ENCODE measurements at places on chromosomes 3 and 15.

DNA sequence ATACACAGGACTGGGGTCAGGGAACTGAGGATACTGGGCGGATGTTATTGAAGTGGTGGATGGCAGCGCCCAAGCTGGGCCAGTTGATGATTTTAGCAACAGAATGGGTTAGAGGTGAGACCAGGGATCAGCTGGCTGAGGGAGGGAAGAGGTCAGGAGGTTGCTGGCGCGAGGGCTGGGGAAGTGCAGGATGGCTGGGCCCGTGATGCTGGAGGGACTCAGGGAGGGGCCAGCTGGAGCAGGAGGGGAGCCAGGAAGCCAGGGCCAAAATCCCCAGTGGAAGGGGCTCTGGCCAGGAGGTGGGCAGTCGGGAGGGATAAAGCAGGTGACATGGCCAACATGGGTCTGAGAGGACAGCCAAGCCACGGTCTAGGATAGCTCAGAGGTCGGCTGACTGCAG, 178.0 kb downstream of the NSMCE3 start:
- DNase-seq, result no peak

DNA sequence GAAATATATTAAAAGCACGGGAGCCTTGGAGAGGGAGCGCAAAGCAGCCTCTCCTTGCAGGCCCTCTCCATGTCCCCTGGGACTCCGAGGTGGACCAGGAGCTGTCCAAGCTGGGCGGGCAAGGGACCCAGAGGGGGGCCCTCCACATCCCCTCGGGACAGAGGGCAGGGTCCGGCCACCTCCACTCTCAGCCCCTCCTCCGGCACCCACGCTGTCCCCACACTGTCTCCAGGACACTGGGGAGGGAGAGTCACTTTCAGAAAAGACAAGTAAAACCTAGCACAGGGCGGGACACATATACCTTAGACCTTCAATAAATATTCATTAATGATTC, 77.5 kb upstream of the RNF7 start:
- DNase-seq, result no peak

GRCh38 chr3:37466660-37467359, 292.4 kb upstream of the LRRFIP2 start:
- DNase-seq, result no peak

- no peak for DNase-seq
These were observed 118.5 kb downstream of the MFSD1 start for GRCh38 chr3:158920371-158920770.

GRCh38 chr3:81871358-81872155, 110.1 kb upstream of the GBE1 start:
- no peak for DNase-seq

DNA sequence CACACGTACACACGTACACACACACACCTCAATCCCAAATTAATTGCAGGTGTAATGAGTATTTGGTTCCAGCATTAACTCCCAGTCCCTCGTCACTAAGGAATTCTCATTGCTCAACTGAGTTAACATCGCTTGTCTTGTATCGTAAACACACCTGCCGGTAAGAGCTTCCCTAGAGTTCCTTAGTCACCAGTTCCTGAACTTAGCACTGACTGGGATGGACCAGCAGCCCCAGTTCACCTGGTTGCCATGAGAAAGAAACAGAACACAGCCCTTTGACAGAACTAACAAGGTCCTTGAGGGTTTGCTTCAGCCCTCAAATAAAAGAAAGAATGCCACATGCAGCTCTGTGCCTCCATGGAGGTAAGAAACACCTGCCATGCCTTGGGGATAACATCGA, 66.3 kb upstream of the SLCO3A1 start:
- no peak for DNase-seq

GRCh38 chr15:41806291-41807181, 21.4 kb upstream of the JMJD7 start:
- DNase-seq, result no peak

DNA sequence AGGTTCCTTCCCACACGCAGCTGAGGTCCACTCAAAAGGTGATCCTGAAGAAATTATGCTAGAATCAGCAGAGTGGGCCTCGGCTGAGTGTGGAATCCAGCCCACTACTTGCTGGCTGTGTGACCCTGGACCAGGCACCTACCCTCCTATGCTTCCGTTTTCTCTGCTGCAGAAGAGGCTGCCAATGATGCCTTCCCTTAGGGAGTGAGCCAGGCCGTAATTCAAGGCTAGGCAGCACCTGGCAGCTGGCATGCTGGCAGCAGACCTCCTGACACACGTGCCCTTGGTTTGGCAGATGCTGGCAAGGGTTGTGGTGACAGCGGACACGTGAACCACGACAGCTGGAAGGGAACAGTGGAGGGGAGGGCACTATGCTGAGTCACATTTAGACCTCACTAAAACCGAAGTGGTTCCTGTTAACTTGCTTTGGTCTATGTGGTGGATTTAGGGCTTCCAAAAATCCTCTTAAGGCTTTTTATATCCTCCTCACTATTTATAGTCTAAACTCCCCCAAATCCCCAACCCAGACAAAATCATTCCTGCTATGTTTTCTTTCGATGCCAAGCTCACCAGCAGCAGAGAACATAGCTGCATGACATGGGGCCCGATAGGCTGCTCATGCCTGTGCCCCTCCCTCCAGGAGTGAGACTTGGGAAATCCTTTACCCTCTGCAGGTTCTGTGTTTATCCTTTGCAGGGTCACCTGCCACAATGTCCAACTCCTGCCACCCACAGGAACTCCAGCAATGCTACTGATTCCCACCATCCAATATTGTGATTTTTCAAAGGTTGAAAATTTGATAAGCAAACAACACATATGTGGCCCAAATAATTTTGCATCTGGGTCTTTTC, 10.6 kb upstream of the PCSK6 start:
- no peak for DNase-seq

GRCh38 chr3:139830817-139831216, 104.2 kb upstream of the CLSTN2 start:
- no peak for DNase-seq

DNA sequence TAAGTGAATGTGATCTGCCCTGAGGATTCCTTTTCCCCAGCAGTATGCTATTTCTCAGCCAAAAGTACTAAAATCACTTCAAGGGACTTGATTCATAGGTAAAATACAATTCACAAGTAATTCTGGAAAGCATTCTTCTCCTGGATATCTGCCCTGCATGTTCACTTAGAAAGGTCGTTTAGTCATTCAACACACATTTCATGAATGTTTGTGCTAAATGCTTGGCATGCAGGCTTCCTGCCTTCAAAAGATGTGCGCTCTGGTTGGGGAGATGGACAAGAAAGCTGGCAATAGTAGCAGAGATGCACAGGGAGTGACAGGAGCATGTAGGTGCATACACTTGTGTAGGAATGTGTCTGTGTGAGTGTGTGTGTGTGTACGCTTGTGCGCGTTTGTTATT, 360.7 kb downstream of the PTPRG start:
- DNase-seq, result no peak

DNA sequence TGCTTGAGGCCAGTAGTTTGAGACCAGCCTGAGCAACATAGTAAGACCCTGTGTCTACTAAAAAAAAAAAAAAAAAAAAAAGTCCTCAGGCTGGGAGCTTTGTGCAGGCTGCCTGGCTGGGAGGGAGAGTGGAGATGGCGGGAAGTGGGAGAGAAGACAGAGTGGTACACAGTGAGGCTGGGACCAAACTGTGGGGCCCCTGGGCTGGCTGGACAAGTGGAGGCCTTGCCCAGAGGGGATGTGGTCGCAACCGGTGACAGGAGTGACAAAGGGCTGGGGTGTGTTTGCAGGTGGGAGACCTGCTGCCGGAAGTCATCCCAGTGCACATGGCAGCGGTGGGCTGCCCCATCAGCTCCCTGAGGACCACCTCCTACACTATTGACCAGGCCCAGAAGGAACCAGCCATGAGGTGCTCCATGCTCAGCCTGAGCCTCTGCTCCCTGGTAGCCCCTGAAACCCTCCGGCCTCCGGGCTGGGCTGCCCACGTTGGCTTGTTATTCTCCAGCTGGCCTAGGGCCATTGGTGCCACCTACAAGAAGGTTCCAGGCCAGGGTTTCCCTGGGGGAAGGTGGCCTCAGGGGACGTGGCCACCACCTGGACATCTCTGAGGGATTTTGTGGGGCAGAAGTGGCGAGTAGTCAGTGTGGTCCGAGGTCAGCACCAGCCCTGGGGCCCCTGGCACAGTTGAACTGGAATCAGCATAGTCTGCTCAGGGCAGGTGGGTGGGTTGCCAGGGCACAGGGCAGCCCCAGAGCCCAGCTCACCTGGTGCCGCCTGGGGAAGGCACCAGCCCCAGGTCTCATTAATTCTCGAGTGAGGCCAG, 22.7 kb downstream of the ACAA1 start:
- DNase-seq, result no peak

DNA sequence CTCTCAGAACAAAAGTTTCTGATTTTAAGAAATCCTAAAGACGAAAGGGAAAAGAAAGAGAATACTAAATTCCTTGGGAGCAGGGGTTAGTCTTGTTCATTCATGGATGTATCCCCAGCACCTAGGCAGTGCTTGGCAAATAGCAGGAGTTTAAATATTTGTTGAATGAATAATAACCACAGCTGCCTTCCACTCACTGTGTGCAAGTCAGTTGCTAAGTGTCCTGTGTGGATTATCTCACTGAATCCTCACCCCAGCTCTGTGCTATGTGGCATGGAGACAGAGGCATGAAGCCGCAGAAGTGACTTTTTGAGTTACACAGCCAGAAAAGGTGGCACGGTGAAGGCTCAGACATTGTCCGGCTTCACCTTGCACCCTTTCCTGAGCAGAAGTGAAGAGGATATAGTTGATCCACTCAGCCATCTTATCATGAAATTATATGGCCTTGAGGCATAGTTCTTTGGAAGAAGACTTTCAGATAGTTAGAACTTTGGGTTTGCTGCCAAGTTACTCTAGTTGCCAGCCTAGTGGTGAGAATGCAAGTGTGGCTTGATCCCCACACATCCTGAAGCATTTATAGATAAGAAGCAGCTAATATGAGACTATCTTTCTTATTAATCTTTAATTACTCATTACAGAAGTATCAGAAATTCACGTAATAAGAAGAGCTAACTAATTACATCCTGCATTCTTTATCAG, 355.5 kb downstream of the LRTM1 start:
- no peak for DNase-seq

- DNase-seq, result no peak
These were observed 40.2 kb upstream of the ADAMTSL3 start for GRCh38 chr15:83613714-83614113.

DNA sequence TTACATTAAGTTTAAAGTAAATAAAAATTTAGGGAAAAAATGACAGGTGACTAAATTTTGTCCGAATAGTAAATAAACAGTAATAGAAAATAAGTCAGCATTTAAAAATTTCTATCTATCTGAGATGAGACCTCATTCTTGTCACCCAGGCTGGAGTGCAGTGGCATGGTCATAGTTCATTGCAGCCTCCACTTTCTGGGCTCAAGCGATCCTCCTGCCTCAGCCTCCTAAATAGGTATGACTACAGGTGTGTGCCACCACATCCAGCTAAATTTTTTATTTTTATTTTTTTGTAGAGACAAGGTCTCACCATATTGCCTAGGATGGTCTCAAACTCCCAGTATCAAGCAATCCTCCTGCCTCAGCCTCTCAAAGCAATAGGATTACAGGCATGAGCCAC, 7.8 kb downstream of the KPNA4 start:
- DNase-seq, result no peak

GRCh38 chr3:26587571-26587970, 35.0 kb upstream of the LRRC3B start:
- DNase-seq, result no peak

- no peak for DNase-seq
These were observed 405.7 kb upstream of the RORA start for GRCh38 chr15:61634837-61635236.

DNA sequence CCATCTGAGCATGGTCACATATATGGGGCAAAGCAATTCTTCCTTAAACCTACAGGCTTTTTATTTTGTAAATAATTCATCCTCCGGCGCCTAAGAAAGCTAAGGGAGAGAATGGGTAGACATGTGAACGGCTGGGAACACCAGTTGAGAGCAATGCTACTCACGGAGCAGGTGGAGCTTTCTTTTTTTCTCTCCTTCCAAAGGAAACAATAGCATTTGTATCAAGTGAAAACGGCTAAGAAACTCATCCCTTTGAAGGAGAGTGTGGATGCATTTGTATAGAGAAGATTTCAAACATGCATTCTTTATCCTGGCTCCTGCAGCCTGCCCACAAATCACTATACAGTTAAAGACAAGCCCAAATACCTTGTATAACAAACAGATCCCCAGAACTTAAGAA, 637.8 kb downstream of the MAGI1 start:
- DNase-seq, result no peak

DNA sequence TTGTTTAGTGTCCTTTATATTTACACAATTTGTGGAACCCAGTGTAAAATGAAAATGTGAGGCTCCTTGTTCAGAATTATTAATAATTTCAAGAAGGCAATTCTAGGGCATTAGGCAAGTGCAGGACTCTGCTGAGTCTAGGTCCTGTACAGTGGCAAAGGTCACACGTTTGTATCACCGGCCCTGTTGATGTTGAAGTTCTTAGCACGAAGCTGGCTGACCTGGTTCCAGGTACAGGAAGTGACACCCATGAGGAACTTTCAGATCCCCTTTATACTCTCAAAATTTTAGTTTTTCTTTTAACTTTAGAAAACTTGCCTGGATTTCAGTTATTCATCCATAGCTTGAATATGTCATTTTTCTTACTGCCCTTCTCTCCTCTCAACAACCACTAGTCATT, 349.4 kb downstream of the CNTN6 start:
- no peak for DNase-seq

DNA sequence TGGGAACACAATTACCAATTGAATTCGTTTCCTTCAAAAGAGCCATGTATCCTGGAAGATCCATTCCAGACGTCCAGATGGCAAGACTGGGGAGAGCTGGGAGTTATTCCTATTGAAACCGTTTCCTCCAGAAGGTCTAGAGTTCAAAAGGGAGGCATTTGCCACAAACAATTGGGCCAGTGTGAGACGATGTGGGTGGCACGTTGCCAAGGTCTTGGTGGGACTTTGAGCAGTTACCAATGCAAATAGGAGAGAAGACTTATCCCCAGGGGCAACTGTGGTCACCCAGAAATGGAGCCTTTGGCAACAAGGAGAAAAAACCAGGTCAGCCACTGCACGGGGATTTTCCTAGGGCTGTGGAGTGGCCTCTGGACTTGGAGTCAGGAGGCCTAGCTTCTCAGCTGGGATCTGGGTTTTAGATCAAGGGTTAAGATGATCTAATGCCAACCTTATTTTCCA, 29.6 kb upstream of the TLE3 start:
- DNase-seq, result no peak

DNA sequence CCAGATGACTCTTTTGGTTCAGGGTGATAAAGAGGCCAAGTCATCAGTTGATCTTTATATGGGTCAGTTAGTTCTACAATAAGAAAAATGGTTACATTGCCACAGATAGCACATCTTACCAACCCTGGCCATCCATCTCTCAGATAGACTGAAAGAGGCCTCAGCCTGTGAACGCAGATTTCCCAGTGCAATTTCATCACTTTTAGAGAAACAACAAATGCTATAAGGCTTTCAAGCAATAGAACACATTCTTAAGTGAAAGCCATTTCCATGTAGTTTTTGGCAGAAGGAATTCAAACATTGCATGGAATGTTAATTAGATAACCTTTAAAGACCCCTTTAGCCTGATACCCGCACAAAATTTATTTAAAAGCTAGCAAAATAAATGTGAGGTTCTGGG, 200.6 kb upstream of the ZBTB20 start:
- DNase-seq, result no peak
